Foreskin melanocyte (primary cell): ENCODE measurements at places on chromosomes 1 and 21.

DNA sequence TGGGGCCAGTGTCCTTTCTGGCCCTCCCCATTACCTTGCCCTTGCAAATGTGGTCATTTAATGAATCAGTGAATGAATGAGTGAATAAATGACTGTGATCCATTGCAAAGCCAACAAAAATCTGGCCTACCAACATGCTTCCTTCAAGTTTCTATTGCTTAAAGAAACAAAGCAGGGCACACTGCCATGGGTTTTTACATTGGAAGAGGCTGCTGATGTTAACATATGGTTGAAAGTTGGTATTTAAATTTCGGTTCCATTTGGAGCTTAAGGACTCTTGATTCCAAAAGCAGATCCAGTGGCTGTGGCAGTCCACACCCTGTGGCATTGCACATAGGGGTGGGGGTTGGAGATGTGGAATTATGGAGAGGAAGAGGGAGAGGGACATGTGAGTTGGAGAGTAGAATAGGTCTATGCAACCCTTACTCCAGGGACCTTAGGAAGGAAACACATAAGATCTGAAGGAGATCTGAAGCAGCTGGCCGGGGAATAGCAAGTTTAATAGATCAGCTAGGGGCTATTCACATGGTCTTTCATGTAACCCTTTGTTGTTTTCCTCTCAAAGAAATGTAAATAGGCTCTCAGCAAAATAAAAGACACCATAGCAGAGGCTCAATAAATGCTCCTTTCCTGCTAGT lies 7.2 kb downstream of the ABCA4 start:
- no peak for DNase-seq

GRCh38 chr1:84689514-84690396 lies 506 bp downstream of the SSX2IP start:
- no peak for DNase-seq

DNA sequence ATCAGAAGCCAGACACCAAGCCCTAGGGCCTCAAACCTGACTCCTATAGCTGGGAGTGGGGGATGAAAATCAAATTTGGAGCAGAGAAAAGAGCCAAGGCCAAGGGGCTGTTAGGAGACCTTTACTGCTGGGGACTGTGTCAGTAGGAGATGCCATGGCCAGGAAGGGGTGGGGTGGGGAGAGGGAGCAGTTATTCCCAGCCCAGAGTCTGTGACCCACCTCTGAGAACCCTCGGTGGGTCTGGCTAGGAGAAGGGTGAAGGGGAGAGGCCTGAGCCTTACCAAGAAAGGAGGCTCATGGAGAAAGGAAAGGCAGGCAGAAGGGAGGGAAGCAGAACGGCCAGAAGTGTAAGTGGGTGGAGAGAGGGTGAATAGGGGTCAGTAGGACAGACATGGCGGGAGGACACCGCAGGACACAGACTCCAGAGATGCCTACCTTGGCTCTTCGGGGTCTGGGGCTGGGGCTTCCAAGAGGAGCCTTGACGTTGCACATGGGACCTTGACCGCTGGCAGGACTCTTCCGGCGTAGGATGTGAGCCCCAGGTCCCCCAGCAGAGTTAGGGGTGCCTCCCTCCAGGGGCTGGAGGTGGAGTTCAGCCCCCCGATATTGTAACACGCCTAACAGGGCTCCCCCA lies 1.2 kb downstream of the ADAMTS4 start:
- no peak for DNase-seq

GRCh38 chr1:17789926-17790325 lies 34.8 kb downstream of the ACTL8 start:
- no peak for DNase-seq

DNA sequence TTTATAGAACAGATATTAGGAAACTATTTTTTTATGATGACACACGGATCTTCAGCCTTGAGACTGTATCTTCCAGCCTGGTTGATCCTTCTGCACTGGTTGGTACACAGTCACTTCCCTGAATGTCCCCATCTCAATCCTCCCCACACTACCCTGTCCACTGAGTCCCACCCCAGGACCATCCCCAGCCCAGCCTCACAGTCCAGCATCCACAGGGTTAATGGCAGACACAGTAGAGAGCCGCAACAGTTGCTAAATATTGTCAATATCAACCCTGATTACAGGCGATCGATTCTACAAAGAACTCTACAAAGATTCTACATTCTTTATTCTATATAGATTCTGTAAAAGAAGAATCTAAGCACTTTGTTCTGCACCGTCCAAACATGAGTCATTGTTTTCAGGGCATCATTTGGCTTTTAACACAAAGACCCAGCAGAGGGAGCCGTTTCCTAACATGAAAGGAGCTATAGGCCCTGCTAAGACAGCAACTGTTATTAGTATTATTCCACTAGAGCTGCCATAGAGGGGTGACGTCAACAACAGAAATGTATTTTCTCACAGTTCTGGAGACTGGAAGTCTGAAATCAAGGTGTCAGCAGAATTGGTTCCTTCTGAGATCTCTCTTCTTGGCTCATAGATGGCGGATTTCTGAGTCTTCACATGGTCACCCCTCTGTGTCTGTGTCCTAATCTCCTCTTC lies 30.1 kb upstream of the IFNAR2 start:
- peak; percentile 85 for DNase-seq

DNA sequence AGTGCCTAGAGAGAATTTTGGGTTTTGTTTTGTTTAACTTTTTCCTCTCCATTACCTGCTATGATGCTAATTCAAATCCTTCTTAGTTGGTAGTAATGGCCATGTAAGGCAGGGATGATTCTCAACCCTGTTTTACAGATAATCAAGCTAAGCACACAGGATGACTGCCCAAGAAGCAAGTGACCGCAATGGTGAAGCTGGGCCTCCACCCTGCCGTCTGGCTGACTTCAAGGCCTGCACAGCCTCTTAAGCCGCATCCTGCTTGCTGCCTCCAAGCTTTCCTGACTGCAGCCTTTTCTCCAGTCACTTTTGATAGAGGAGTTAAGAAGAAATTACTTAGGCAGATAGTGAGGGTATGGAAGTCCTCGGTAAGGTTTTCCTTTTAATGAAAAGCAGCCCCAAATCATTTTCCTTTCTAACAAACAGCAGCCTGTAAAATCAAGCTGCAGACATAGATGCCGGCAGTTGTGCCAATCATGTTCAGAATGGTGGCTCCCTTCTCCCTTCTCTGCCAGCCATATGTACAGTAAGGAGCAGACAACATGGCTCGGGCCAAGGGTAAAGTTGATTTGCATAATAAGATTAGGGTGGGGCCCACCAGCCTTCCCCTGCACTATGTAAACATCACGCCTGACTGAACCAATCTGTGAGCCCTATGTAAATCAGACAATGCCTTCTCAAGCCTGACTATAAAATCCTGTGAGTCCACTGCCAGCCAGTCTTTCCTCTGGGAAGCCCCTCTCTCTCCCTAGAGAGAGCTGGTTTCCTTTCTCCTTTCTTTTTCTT lies 8.8 kb upstream of the CTBS start:
- DNase-seq: peak; percentile 82

DNA sequence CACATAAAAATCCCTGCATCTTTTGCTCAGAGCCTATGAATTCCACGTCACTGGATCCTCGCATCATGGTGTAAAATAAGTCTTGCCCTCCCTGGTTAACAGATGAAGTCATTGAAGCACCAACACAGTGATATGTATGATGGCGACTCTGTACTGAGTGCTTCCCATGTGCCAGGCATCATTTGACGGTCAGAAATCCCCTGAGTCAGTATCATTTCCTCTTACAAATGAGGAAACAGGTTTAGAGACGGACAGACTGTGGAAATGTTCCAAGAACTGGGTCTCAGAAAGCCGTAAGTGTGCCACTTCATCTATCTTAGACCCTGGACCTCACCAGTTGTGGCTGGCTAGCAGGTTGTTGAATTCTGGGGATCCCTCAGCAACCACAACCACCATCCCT lies 5.1 kb upstream of the OLFML2B start:
- no peak for DNase-seq

DNA sequence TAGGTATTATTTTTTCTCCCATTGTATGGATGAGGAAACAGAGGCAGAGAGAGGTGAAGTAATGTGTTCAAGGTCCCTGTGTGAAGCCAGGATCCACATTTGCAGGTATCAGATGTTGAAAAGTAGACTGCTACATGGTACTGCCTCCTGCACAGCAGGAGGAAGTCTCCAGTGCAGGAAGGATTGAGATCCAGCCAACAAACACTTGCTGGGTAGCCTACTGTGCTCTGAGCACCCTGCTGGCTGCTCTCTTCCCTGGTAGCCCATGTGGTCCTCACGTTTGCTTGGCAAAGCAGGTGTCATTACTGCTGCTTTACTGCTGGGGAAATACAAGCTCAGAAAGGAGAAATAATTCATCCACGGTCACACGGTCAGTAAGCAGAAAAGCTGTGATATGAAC lies 21.3 kb upstream of the GRIK3 start:
- no peak for DNase-seq

DNA sequence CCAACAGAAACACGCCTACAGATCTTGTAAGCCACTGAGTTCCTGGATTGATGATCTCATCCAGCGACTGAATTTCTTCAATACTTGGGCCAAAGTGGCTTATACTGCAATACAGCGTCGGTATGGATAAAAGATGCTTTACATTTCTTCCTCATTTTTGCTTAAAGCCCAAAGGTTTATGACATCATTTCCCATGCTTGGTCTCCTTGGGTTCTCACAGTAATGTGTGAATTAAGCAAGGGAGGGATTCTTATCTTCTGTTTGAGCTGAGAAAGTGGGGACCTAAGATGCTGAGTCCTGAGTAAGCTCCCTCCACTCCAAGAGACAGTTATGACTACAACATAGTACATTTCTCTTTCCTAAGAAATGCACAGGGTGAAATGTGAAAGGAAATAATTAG lies 39.5 kb downstream of the LBR start:
- no peak for DNase-seq

DNA sequence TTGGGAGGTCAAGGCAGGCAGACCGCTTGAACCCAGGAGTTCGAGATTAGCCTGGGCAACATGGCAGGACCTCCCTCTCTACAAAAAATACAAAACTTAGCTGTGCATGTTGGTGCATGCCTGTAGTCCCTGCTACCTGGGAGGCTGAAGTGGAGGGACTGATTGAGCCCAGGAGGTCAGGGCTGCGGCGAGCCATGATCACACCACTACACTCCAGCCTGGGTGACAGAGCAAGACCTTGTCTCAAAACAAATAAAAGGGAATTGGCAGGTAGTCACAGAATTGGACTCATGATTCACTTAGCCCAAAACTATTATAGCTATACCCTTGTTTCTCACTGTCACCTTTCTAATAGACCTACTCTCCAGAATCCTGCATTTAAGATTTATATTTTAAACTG lies 5.5 kb downstream of the TADA1 start:
- no peak for DNase-seq

DNA sequence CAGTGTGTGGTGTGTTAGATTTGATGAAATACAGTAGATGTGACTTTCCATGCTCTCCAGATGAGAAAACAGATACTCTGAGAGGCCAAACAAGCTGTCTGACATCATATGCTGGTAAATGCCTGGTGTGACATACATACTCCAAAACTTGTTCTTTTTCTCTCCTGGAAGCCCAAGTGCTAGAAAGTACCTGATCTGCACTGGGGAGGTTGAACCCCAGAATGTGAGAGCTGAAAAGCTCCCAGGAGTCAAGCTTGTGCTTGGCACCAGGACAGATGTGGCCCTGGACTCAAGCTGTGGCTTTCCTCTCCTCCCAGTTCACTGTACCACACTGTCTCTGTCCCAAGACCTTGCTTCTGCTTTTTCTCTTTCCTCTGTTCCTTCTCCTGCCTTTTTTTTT lies 389.0 kb upstream of the USP24 start:
- DNase-seq: no peak

DNA sequence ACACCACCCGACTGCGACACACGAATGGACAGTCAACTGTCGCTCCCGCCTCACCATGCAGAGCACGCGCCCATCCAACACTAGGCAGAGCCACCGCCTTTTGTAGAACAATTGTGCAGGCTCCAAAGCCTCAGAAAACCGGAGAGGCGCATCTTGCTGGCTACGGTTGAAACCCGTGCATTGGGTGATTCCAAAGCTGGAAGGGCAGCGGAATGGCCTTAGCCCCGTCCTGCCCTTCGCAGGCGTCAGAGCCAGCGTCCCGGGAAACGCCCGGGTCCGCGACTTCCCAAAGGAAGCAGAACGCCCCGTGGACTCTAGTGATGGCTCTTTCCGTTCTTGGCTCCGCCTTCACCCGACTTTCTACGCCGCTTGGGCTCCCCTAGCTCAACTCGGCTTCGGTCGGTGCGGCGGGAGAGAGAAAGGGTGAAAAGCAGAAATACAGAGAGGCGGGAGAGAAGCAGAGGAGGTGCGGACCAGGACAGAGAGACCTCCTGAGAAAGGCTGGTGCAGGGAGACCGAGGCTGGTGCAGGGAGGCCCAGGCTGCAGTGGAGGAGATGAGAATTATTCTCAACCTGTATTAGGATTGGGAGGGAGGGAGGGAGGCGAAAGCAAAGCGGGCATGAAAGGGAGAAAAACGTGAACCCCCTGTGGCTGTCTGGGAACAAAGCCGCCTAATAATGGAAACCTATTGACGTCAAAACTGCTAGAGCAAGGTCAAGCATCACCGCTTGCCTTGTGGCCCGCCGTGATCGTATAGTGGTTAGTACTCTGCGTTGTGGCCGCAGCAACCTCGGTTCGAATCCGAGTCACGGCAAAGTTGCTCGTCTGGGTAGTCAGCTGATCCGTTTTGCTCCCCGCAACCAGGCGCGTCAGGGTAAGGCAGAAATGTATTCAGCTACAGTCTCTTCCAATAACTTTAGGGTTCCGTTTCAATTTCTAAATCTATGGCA lies 99.5 kb downstream of the PRKAB2 start:
- no peak for DNase-seq

DNA sequence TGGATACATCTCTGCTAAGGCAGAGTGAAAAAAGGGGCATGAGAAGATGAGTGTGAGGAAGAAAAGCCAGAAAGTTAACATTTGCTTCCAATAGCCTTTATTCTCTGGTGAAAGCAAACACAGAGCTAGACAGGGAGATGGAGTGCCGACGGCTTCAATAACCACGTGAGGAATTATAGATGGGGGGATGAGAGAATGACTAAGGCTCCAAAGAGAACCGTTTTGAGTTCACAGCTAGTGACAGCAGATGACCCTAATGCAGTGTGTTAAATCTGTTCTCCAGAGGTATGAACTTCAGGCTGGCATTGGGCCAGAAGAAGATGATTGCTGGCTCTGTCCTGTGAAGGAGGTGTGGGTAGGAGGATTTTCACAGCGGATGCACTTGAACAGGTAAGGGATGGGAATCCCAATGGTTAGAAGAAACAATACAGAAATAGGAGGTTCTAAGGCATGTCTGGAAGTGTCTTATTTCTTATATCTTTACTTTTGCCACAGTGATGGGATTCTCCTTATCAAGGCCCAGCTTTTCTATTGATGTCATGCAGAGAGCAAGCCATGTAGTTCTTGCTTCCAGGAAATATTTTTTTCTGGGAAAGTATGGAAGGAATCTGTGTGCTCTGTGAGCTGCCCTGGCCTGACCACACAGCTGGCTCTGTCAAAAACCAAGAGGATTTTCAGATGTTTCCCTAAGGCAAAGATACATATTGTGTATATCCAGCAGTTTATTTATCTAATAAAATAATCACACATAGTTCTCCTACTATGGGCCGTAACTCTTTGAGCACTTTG lies 573.8 kb downstream of the LTN1 start:
- DNase-seq: peak; percentile 11

DNA sequence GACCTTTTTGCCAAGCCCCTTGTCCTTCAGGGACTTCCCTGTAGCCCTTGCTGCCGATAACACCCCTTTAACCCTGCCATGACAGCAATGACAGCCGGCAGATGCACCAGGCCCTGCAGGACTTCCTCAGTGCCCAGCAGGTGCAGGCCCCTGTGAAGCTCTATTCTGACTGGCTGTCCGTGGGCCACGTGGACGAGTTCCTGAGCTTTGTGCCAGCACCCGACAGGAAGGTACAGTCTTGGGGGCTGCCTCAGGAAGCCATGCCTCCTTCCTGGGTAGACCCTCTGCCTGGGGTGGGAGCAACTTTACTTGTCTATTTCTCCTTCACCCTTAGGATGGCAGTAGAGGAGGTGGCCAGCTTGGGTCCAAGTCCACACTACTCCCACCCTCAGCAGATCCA lies 16.1 kb upstream of the PADI6 start:
- DNase-seq: no peak
